ENCODE measurements at places on chromosomes 2 and 18.

GRCh38 chr2:30472326-30472725, 25.3 kb downstream of the LCLAT1 start:
- DNase-seq: no peak

- no peak for DNase-seq
Measured at GRCh38 chr2:204360218-204361007, 184.9 kb upstream of the PARD3B start.

DNA sequence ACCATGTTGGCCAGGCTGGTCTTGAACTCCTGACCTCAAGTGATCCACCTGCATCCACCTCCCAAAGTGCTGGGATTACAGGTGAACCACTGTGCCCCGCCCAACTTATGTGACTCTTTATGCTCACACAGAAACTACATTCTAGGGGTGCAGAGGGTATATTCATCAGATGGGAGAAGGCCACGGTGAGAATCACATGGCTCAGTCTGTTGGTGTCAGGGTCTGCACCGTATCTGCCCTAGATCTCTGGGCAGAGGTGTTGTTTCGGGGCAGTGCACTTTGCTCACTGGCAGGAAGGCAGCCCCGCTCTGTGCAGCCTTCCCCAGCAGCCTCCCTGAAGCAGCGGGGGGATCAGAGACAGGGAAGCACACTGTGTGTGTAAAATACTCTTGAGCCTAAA, 76.4 kb downstream of the SH3RF3 start:
- no peak for DNase-seq

DNA sequence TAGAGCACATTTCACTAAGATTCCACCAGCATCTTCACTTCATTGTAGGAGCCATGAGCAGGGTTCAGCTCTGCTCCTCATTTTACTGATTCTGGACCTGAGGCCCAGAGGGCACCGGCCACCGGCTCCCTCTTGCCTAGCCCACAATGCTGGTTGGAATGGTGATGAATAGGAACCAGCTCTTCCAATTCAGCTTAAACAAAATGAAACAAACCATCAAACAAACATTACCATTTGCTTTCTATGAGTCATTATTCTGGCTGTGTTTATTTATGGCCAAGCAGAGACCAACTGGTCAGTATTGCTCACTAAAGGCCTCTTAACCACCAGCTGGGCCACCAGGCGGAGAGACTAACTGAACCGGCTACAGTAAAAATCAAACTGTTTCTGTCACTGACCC, 176.7 kb downstream of the MTX2 start:
- no peak for DNase-seq

DNA sequence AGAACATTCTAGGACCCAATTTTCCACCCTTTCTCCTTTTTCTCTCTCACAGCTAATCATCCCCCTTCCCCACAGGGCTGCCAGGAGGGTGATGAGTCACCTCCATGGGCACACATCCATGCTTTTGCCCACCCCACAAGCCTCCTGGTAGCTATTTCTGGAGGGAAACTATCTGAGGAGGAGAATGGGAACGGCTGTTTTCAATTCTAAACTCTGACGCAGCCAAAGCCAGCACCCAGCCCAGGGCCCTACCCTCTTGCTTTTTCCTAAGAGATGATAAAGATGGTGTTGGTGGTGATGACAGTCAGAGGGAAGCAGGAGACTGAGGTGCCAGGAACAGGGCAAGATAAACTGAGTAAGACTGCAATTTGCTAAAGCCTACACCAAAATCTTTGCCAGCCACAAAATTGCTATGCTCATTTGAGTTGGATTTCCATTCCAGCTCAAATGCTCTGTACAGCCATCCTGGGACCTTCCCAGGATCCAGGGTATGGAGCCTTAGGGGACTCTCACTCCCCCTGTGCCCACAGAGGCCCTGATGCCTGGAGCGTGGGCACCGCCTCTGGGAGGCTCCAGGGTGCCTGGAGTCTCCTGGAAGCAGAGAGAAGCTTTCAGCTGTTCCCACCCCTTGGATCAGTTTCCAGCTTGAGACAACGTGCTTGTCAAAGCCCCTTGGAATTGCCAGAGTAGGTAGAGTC, 62.0 kb upstream of the FZD7 start:
- no peak for DNase-seq
